ENCODE measurements at places on chromosomes 2 and 18.

GRCh38 chr2:18245375-18245774, 315.1 kb downstream of the RDH14 start:
- DNase-seq = no peak

DNA sequence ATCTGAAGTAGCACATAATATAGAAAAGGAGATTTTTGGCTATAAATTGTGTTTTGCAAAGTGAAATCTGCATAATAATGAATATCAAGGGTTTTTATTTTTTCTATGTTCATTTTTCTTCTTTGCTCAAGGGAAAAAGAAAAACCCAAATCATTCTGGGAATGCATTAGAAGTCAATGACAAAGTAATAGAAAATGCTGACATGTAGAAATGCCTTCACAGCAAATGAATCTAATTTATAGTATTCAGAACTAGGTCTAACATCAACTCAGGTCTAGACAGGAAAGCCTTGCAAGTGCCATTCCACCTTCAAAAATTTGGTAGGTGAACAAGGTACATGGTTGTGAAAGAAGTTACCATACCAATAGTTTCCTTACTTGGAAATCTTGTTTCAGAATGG, 831.5 kb upstream of the CELF4 start:
- DNase-seq = no peak

DNA sequence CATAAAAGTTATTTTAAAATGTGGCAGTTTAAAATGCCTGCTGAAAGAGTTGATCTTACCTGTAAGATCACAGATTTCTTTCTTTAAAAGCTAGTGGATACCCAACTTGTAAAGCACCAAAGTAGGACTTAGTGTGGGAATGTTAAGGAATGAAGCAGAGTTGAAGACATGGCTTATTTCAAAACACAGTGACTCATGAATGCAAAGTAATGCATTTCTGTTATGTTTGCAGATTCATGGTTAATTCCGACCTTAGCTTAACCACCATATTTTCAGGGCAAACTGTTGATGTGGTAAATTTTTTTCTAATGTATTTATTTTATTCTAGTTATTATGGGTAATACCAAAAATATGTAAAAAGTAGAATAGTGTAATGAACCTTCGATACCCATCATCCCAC, 206.8 kb upstream of the FOSL2 start:
- DNase-seq = no peak

DNA sequence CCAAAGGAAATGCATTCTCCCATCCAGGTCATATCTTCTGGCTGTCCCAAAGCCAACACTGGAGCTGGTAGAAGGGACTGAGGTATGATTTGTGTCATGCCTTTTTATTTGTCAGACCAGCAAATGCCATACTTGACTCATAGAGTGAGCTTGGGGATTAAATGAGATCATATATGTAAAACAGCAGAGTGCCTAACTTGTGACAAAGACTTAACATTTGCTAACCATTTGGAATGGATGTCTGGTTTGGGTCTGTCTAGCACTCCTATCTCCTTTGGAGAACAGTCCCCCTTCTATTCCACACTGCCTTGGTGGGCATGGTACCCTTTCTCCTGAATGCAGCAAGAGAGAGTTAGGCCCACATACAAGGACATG, 128.5 kb upstream of the LGALSL start:
- no peak for DNase-seq

DNA sequence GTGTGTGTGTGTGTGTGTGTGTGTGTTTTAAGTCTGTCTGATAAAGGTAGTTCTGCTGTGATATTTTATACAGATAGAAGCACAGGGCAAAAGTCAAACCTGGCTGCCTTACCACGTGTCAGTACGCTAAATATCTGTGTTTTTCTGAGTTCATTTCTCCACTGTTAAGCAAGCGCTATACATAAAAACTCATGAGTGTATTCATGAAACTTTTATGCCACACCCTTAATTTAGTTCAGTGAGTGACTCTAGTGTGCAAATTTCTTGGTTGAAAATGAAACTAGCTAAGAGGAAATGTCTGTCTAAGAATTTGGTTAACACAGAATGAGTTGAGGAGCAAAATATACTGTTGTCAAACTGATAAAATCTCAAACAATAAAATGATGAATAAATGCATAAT, 11.2 kb downstream of the CASP10 start:
- DNase-seq = no peak

DNA sequence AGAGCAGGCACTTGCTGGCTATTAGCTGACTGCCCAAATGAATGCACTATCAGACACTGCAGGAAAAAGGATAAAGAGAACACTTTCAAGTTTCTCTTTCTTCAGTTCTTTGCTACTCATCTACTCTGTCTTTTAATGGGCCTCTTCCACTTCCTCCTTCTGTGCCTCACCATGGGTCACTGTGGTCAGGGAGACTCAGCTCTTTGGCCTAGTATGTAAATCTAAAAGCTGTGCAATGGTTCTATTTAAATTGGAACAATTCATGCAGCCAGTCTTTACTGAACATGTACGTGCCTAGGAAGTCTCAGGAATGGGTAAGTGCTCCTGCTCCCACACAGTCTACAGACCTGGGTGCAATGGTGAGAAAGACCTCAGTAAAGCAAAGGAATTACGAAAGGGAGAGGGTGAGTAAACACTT, 79.1 kb upstream of the DNMT3A start:
- no peak for DNase-seq

GRCh38 chr2:191220671-191221070, 24.5 kb upstream of the MYO1B start:
- no peak for DNase-seq

DNA sequence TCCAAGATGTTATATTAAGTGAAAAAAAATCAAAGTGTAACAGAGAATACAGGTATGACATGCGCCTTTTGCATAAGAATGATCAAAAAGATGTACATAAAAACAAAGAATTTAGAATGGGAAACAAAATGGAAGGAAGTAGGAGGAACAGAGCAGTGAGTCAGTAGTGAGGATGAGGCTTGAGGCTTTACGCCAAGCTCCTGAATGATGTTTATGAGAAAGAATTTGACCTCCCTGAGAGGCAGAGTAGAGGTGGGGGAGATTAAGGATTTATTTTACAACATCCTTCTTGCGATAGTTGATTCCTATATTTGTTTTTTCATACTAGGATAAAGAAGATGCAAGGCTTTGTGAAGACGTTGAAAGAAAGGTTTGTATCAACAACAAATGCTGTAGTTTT, 81.4 kb downstream of the DCDC2C start:
- DNase-seq = no peak

DNA sequence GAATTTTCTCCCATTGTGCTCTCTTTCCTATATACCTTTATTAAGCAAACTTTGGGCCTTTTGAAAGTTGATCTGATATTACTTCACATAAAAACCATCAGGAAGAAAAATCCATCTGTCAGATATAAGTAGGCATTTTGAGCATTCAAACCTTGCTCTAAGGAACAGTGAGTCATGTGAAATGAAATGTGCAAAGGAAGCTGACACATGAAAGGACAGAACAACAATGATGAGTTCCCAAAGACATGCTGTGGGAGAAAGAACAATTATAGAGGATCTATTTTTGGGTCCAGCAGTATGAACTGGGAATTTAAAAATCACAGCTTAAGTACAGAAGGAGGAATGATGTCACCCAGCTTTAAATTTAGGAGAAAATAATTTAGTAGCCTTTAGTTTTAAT, 18.1 kb downstream of the CALCRL start:
- no peak for DNase-seq

DNA sequence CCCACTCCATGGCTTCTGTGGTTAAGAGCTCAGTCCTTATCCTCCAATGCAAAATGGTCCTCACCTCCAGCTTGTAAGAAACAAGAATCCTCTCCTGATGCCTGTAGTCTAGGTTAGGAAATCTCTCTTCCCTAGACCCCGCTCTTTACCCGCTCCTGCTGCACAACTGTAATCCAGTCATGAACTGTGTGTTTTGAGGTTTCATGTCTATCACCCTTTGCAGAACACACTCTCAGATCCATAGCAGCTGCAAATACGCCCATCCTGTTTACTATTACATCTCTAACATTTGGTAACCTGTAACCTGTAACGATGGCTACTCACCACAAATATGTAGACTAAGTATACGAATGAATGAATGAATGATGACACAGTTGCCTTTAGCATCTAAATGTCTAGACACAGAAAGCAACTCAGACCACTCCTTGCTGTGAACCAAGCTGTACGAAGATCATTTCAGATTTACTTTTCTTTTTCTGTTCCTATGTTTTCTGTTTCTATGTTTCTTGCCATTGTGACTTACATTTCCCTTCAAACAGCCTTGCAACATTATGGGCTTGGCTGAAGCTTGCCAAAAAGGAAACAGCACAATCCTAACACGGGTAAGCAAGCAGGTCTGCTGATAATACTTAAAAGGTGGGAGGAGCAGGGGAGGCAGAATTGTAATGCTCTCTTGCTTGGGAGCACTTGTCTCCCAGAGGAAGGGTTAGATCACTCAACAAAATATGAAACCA, 53.7 kb downstream of the EPHA4 start:
- DNase-seq = no peak

- no peak for DNase-seq
These were observed 122.3 kb downstream of the LYPD6B start for GRCh38 chr2:149160701-149161217.

- peak; percentile 57 for DNase-seq
These were observed 284.5 kb downstream of the MTX2 start for GRCh38 chr2:176553685-176554100.

DNA sequence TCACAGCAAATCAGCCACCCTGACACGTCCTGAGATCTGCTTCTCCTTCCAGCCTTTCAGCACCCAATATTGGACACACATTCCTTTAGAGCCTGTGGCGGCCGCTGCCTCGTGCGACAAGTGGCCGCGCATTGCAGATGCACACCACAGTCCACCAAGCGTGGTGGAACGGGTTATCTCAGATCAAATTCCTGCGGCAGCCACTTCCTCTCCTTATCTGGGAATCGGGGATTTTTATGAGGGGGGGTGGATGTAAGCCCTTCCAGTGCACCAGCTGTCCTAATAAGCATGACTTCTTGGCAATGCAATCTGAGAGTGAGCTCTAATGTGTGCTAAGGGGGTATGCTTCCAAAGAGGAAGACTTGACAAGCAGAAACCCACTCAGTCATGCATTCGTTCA, 18.3 kb upstream of the BMP10 start:
- no peak for DNase-seq

DNA sequence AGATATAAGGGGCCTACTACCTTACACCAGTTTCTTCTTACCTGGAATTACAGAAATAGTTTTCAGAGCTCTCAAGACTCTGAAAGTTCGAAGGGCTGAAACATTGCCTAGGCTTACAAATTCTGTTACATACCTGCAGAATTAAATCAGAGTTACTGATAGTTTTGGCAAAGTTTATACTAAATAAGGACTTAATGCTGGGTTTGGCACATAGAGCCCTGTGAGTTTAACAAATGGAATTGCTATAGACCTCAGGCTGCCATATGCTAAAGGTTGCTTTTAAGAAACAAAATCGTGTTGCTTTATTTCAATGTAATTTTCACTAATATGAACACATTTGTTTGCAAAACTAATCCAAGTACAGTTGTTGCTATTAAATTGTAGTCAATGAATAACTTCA, 40.1 kb downstream of the SCN3A start:
- no peak for DNase-seq

GRCh38 chr2:237574467-237574866, 8.1 kb downstream of the PRLH start:
- DNase-seq = peak; percentile 25

DNA sequence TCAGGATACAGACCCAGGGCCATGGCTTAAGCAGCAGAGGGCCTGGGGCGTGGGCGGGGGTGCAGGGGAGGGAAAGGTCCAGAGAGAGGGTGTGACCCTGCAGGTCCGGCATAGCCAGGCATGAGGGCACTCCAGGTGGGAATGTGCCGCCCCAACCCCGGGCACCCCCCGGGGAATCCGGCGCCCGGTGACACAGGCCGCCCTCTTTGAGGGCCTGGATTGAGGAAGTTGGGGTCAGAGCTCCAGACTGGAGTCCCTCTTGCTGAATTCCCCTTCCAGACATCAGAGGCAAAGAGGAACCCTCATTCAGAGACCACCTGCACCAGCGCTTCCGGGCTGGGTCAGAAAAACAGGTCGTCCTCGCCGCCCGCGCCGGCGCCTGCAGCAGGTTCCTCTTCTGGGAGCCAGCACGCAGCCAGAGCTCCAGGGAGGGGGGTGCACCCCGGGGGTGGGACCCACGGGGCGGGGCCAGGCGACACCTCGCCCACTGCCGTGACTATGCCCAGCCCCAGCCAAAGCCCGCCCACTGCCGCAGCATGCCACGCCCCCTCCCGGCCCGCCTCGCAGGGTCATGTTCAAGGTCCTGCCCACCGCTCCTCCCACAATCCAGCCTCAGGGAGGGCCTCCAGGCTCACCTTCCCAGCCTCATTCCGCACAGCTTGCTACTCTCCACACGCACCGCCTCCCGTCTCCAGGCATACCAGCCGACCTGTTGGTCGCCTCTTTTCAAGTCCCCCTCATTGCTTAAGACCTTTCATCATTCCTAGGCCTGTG, 98.3 kb upstream of the ID2 start:
- DNase-seq = no peak

DNA sequence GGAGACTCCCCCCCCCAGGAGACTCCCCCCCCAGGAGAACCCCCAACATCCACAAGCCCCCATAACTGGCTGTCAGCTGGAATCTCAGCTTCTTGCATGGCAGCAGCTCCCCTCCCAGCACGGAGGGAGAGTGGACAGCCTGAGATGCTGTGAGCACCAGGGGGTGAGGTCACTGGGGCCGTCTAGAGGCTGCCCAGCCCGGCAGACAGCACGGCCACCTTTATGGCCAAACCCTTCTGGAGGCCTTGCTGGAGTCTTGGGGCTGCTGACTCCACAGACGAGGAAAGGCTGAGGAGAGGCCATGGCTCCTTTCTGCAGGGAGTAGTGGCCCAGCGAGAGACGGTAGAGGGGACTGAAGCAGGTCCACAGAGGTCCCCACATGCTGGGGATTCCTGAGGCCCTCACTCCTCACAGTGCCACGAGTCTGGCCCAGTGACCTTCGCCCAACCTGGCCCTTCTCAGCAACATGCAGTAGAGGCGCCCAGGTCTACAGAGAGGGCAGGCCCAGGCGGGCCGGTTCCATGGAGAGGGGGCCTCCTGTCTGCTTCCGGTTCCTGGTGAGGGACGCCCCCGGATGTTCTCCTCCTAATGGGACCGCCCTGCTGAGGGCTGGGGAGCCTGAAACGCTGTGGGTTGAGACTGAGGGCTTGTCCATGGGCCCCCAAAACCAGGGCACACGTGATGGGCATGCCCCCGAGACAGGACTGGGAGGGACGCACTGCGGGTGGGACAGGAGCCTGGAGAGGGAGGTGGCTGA, 122.6 kb upstream of the CTDP1 start:
- no peak for DNase-seq

DNA sequence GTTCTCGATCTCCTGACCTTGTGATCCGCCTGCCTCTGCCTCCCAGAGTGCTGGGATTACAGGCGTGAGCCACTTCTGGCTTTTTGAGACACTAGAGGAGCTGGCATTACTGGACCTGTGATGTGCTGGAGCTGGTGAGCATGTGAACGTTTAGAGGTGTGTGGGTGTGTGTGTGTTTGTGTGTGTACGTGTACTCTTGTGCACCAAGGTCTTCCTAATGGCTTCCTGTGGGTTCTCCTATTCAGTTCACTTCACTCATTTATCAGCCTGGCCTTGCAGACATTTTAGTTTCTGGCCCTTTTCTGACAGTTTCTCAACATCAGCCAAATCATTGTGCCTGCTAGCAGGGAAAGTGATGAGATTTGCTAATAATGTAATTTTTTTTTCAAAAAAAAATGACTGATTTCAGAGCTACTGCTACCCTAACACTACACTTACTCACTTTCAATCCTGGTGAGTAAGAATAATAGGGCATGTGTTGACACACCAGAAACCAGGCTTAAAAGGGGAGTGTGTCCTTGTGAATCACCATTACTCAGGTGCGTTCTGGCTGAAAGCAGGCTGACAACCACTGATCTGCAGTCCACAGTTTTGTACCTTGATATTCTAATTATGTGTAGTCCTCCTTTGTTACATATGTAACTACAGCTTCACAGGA, 41.0 kb upstream of the ACTR3 start:
- no peak for DNase-seq
